Suprapubic skin (tissue), 4 donors: ENCODE measurements at places on chromosomes 5 and 9. TPM values are rescaled to one million over a fixed set of nuclear protein-coding genes. Genes with fewer than 3 reads are reported as not detected.

The COMMD10 gene
- 19.9 TPM for total RNA-seq

DNA sequence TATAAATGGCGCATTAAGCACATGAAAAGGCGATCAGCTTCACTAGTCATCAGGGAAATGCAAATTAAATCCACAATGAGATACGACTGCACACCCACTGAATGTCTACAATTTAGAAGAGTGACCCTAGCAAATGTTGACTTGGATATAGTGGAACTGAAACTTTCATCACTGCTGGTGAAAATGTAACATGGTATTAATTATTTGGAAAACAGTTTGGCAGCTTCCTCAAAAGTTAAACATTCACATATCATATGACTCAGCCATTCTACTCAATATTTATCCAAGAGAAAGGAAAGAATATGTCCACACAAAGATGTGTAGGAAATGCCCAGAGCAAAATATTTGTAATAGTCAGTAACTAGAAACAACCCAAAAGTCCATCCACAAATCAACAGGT is 146.5 kb downstream of the LPAR1 start:
- no peak overlapping the region for H3K4me3 ChIP-seq
- H3K36me3 ChIP-seq, result no peaks in the 10 kb centered on the region
- no peaks in the 10 kb centered on the region for H3K4me1 ChIP-seq
- no peak overlapping the region for H3K27ac ChIP-seq
- no peaks in the 10 kb centered on the region for H3K27me3 ChIP-seq

The SOX30 gene
- not detected for total RNA-seq

DNA sequence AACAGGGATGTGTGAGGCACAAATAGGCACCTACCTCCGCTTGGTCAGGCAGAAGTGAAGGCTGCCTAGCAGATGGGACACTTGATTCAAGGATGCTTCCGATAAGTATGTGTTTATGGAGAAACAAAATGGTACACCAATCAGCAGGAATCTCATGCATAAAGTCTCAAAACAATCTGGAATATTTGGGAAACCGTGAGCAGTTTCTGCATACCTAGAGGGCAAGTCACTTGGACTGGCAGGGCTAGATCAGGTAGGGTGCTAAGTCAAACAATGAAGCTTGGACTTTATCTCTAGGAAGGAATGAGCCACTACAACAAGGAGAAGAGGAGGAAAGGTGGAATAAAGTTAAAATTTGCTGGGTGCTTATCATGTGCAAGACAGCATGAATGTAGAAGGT is 5.5 kb downstream of the EPB41L4A start:
- H3K36me3 ChIP-seq, result no peaks in the 10 kb centered on the region
- no peak overlapping the region for H3K27ac ChIP-seq
- no peak for DNase-seq
- H3K4me1 ChIP-seq, result peaks cover 36% of the 10 kb centered on the region
- H3K27me3 ChIP-seq, result no peaks in the 10 kb centered on the region
- H3K4me3 ChIP-seq, result no peak overlapping the region

- H3K27ac ChIP-seq, result no peak overlapping the region
- no peaks in the 10 kb centered on the region for H3K36me3 ChIP-seq
- no peak overlapping the region for H3K4me3 ChIP-seq
- no peaks in the 10 kb centered on the region for H3K4me1 ChIP-seq
These were observed 2.2 kb upstream of the GZMK start for GRCh38 chr5:55021821-55022220.
